CD4-positive, alpha-beta memory T cell (primary cell): ENCODE measurements at places on chromosomes 3 and 15.

DNA sequence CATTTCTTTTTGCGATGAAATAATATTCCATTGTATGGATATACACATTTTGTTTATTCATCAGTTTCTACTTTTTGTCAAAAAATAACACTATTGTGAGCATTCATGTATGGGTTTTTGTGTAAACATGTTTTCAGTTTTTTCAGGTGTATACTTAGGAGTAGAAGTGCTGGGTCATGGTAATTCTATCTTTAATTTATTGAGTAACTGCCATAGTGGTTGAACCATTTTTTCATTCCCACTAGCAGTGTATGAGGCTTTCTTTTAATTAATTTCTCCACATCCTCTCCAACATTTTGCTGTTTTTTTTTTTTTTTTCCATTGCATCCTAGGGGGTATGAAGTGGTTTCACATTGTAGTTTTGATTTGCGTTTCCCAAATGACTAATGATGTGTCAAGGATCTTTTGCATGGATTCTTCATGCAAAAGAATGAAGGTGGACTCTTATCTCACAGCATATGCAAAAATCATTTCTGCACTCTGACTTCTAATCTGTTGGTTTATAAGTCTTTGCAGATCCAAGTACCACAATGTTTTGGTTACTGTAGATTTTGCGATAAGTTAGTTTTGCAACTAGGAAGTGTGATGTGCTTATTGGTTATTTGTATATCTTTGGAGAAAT, 12.6 kb downstream of the ATP2C1 start:
- peak; percentile 36 for DNase-seq

- DNase-seq, result peak; percentile 63
Observed at GRCh38 chr3:42012383-42012934, 50.6 kb upstream of the ULK4 start.

- no peak for DNase-seq
Observed at GRCh38 chr15:101492766-101493692, 3.5 kb upstream of the PCSK6 start.

DNA sequence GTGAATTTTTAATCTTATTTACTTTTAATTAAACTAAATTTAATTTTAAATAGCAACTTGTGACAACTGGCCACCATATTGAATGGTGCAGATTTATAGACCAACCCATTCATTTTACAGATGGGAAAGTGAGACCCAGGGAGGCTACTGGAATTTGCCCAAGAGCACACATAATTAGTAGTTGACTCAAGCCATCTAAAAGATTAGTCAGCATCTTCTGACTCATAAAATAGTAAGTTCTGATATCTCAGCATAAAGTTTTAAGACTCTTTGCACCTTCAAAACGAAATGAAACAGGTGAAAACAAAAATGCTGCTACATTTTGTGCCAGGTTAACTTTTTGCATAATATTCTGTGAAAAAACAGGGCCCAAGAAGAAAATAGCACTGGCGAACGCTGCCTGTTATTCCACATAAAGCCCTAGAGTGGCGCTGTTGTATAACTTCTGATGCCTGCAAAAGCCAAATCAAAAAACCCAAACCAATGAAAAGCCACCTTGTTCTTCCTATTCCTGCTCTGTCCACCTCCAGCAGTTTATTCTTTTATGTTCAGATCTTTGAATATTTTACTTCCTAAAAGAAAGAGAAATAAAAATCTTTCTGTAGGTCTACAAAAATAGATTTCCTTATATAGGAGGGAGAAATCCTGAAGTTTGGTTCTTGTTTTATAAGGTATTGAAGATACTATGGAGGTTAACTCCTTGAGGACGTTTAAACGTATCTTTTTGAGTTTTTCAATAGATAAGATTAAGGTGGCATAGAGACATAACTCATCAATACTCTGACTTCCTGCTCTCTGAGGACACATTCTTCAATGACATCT, 62.8 kb downstream of the OTOL1 start:
- no peak for DNase-seq

DNA sequence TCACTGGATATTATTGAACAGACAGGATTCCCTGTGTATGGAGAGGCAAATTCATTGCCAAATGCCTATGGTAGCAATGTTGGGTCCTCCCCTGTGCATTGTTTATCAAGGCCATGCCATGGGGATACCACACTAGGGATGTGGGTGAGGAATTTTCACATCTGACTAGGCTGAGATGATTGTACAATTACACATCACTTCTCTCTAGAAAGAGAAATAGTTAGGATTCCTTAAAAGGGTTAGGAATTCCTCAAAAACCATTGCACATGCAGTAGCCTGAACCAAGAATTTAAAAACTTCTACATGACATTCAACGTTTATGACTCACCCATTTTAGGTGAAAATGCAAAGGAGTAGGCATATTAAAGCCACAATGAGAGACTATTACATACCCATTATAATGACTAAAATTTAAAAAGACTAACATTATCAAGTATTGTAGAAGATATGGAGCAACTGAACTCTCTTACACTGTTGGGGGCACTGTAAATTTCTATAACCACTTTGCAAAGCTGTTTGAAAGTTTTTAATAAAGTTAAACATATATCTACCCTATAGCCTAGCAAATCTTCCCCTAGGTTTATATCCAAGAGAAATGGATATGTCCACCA, 175.9 kb downstream of the THRB start:
- no peak for DNase-seq

- no peak for DNase-seq
Observed at GRCh38 chr3:46429250-46429649, 22.2 kb downstream of the CCRL2 start.

- no peak for DNase-seq
Observed at GRCh38 chr3:120741837-120742197, 499 bp downstream of the RABL3 start.

- no peak for DNase-seq
Observed at GRCh38 chr15:22240403-22240802, 160.1 kb downstream of the OR4M2 start.

GRCh38 chr15:43094416-43095030, 11.3 kb downstream of the UBR1 start:
- no peak for DNase-seq
